Naive thymus-derived CD4-positive, alpha-beta T cell (primary cell): ENCODE measurements at places on chromosomes 2 and 18. TPM values are rescaled to one million over a fixed set of nuclear protein-coding genes. Genes with fewer than 3 reads are reported as not detected.

ARHGEF4 gene
- polyA plus RNA-seq, result 3.5 TPM

ZSWIM2 gene
- polyA plus RNA-seq, result not detected

ARL6IP6 gene
- polyA plus RNA-seq, result 14.0 TPM

RNF181 gene
- polyA plus RNA-seq, result 175 TPM

IL36A gene
- 1.5 TPM for polyA plus RNA-seq

SLC5A6 gene
- polyA plus RNA-seq, result 21.7 TPM

GBX2 gene
- not detected for polyA plus RNA-seq

ALKAL2 gene
- polyA plus RNA-seq, result 0.18 TPM

CHPF gene
- 4.1 TPM for polyA plus RNA-seq

SNORC gene
- not detected for polyA plus RNA-seq

PLCD4 gene
- 0.15 TPM for polyA plus RNA-seq

MC4R gene
- not detected for polyA plus RNA-seq
